ENCODE measurements at places on chromosomes 7 and 10.

DNA sequence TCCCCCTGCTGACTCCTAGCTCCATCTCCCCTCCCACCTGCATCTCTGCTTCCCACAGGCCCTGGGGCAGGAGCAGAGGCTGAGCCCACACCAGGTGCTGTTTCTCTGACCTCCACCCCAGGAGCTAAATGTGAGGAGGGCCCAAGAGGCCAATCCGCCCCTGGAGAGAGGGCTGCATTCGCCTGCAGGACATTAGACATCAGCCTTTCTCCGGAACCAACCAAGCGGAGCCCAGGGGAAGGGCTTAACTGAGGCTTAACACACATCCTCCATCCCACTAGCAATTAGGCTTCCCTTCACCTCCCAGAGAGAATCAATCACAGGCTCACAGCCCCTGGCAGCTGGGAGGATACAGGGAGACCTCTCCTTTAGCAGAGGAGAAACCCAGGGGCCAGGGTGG is 50.5 kb downstream of the SH3PXD2A start:
- no peak for DNase-seq

DNA sequence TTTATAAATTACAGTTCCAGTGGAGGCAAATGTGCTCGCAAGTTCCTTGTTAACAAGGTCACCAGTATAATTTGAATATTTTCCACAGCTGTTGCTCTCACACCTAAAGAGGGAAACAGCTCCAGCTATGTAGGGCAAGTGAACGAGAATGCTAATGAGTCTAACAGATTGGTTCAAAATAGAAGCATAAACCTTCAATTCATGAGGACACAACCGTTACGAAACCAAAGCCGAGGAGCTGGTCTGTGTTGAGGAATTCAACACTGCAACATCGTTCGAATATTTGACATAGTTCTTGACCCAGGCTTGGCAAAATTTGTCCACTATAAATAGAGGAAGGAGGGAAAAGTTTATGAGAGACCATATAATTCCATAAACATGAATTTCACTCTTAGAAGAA is 161.3 kb downstream of the KLF6 start:
- no peak for DNase-seq

DNA sequence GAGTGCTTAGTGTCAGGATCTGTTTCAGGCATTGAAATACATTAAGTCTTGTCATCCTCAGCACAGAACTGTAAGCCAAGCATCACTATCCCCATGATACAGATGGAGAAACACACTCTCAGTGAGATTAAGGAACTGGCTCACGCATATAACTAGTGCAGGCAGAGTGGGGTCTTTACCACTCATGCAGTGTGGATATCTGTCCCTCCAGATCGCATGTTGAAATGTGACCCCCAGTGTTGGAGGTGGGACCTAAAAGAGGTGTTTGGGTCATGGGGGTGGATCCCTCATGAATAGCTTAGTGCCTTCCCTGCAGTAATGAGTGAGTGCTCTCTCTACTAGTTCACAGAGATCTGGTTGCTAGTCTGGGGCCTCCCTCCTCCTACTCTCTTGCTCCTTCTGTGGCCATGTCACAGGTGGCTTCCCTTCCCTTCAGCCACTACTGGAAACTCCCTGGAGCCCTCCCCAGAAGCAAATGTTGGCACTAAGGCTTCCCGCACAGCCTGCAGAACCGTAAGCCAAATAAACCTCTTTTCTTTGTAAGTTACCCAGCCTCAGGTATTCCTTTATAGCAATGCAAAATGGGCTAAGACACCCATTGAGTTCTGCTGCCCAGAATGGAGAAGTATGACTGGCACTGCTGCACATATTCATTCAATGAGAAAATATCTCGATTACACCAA is 31.8 kb upstream of the MSMB start:
- DNase-seq, result no peak

- DNase-seq, result peak; percentile 32
Measured at GRCh38 chr10:75019370-75019769, 92.1 kb upstream of the SAMD8 start.

- DNase-seq, result no peak
Measured at GRCh38 chr7:157903710-157904109, 566.9 kb downstream of the DNAJB6 start.

- peak; percentile 38 for DNase-seq
Measured at GRCh38 chr7:151505433-151505832, 14.3 kb downstream of the RHEB start.

- no peak for DNase-seq
Measured at GRCh38 chr10:18059826-18060559, 80.2 kb upstream of the CACNB2 start.

DNA sequence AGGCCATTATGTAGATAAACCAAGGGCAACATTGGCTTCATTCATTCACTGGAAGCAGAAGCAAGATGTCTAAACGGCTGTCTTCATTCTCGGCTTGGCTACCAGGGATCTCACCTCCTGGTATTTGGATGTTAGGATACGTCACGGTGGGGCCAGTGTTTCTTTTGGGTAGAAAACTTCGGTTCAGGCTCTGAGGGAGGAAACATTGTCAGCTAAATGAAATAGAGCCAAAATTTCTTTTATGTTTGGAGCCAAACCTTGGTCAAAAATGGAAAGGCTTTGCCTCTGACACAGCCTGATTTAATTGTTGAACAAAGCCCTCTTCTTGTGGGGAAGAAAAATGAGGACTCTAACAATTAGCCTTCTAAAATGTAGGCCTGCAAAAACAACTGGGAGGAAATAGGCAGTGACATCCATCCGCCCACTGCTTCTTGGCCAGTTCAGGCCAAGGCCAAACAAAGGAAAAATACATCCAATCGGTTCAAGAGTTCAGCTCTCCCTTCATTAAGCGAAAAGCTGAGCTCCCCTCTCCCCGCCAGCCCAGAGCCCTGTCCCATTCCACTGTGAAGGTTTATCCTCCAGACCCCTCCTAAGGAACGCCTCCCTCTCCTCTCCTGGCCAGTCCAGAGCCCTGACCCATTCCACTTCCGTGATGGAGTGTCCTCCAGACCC is 44.4 kb downstream of the PFKFB3 start:
- DNase-seq, result no peak

DNA sequence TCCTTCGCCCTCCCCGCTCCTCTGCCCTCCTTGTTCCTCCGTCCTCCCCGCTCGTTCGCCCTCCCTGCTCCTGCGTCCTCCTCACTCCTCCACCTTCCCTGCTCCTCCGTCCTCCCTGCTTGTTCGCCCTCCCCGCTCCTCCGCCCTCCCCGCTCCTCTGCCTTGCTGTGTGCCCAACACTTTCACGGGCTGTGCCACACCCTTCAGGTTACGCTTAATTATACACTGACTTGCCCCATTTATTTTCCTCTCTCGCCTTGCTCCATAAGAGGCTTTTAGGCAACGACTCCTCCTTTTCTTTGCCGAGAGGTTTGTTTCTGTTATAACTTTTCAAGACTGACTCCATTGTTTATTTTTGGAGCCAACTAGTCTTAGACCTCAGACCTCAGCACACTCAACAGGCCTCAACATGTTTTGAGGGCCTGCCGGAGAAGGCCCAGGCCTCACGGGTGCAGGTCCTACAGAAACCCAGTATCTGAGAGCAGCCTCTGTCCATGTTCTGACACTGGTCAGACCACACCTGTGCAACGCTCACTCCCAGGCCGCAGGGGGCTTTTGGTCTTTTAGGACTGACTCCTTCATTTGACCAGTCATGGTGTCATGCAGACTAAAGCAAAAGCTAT is 18.2 kb upstream of the PRKAG2 start:
- peak; percentile 72 for DNase-seq

DNA sequence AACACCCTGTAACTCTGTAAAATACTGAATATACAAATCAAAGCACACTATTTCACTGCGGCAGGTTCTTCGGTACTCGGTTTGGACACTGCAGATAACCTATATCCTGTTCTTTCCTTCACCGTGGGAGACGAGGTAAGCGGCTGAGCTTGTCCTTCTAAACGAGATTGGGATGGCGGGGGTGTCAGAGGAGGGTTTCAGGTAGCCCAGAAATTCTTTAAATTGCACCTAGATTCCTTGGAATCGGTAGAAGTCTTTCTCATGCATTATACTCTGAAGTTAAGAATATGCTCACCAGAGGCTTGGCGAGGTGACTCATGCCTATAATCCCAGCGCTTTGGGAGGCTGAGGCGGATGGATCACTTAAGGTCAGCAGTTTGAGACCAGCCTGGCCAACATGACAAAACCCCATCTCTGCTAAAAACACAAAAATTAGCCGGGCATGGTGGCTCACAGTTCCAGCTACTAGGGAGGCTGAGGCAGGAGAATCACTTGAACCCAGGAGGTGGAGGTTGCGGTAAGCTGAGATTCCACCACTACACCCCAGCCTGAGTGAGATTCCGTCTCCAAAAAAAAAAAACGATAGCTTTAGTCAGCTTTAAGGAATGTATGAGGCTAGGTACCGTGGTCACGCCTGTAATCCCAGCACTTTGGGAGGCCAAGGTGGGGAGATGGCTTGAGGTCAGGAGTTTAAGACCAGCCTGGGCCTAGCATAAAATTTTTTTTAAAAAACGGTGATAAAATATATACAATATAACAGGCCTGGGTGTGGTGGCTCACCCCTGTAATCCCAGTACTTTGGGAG is 10.1 kb upstream of the LAT2 start:
- DNase-seq, result no peak

GRCh38 chr10:58570307-58570723 is 57.6 kb downstream of the BICC1 start:
- DNase-seq, result no peak

- DNase-seq, result no peak
Measured at GRCh38 chr7:138608275-138608674, 92.9 kb downstream of the SVOPL start.
